ENCODE measurements at places on chromosomes 16 and 17.

- no peak for DNase-seq
Measured at GRCh38 chr17:58911741-58912343, 156.2 kb downstream of the PPM1E start.

DNA sequence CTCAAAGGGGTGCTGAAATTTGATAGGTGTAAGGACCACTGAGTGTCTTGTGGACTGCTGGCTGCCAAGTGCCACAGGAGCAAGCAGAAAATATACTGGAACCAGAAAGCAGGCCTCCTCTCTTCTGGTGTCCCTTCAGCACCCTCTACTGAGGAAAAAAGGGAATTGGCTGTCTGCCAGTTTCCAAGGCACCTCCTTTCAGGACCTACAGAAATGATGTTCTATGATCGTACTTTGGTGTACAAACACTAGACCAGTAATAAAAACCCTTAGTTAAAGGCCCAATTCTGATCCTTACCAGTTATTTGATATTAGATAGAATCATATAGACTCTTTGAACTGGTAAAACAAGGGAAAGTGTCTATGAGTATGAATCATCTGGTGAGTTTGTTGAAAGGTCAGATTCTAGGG, 35.8 kb upstream of the BCAS3 start:
- DNase-seq, result peak; percentile 75

DNA sequence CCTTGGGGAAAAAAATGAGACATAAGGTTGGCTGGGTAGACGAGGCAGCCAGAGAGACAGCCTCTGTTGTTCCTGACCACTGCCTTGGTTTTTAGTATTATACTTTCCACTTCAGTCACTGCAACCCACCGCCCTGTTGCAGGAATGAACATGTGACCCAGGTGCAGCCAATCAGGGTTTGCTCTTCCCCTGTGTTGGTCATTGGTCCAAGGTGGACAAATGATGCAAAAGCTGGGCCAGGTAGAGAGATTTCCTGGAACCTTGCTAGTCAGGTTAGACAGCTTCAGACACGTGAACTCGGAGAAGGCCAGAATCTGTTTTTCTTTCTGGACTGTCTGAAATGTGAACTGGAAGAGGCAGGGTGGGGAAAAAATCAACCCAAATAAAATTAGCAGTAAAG, 452.4 kb upstream of the RBFOX1 start:
- DNase-seq, result no peak

DNA sequence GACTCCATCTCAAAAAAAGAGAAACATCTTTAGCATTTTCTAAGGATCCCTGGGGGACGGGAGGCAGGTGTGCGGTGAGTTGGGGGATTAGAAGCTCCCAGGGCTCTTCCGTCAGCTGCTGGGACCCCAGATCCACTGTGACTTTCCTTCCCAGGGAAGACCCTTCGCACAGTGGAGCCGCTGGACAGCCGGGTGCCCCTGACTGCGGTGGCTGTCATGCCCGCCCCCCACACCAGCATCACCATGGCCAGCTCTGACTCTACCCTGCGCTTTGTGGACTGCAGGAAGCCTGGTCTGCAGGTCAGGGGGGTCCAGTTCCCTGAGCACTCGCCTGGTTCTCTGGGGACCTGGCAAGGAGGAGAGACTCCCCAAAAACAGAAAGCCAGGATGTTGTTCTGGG, 7.3 kb upstream of the SERPINF2 start:
- DNase-seq, result no peak

DNA sequence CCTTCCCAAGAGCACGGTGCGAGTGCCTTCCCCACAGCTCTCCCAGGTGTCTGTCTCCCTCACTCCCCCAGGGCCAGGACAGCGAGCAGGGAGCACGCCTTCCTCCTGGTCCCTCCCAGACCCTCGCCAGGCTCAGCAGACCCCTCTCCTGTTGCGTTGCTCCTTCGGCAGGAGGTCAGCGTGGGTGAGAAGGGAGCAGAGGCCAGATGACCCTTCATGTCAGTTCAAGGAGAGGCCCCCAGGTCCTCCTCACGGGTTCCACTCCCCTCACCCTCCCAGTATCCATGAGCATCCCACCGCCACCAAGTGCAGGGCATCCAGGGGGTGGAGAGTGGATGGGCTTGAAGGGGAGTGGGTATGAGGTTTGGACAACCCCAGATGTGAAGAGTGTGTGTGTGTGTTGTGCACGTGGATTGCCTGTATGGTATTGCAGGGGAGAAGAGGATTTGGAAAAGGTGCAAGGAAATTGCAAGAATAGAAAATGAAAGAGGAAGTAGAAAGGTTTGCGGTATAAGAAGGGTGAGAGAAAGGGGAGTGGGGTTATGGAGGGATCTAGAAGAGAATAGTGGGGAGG, 17.7 kb downstream of the SGCA start:
- no peak for DNase-seq

- no peak for DNase-seq
Measured at GRCh38 chr17:48545539-48545938, 630 bp upstream of the HOXB2 start.

GRCh38 chr16:61544165-61544564, 492.1 kb downstream of the CDH8 start:
- DNase-seq, result no peak

- DNase-seq, result no peak
Measured at GRCh38 chr17:61323003-61323908, 76.4 kb upstream of the TBX2 start.

DNA sequence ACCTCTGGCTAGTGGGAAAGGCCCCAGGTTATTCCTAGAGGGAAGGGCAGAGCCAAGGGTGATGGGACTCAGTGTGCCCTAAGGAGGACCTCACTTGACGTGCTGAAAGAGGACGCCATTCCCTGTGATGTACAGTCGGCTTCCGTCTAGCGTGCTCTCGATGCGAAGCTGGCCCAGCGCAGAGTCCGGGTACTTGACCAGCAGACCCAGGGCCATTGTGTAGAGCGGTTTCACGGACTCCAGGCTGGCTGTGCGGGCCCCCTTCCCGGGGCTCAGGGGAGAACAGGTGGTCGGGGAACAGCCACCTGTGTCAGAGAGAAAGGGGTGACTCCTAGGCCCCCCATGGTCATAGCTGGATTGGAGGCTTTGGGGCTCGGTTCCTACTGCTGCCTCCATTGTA, 19.9 kb downstream of the PLEKHG4 start:
- peak; percentile 8 for DNase-seq

DNA sequence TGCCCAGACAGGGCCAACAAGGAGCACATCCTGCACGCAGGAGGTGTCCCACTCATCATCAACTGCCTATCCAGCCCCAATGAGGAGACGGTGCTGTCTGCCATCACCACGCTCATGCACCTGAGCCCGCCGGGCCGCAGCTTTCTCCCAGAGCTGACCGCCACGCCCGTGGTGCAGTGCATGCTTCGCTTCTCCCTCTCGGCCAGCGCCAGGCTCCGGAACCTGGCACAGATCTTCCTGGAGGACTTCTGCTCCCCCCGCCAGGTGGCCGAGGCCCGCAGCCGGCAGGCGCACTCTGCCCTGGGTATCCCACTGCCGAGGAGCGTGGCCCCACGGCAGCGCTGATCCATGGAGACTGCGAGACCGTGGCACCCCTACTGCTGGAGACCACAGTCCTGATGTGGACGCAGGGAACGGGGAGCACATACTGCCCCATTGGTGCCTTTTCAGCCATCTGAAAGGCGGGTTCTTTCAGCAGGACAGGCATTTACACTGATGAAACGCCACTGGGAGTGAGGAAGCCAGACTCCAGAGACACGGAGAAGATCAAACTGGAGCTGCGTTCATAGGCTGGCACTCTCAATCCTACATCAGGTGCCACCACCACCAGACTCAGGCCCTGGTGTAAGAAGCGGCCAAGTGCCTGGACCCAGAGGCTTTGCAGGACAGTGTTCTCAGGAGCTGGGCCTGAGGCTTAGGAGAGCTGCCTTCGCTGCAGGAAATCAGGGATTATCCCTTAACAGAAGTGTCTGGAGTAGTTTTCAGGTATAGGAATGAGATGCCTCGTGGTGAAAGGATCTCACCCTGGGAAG, 2.6 kb downstream of the NT5C start:
- DNase-seq, result no peak

DNA sequence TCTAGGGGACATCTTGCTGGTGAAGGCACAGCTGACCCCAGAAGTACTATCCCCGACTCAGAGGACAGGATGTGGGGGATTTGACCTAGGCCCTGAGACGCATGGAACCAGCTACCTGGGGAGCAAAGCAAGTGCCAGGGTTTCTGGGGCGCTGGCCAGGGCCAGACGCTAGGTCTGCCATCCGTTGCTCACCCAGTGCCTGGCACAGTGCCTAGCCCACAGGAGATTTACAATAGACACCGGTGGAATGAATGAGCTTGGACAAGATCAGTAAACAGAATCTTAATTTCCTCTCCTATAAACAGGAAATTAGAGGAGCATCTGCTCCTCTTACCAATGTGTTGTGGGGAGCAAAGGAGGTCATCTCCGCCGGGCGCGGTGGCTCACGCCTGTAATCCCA, 5.0 kb downstream of the RPRML start:
- DNase-seq, result no peak

DNA sequence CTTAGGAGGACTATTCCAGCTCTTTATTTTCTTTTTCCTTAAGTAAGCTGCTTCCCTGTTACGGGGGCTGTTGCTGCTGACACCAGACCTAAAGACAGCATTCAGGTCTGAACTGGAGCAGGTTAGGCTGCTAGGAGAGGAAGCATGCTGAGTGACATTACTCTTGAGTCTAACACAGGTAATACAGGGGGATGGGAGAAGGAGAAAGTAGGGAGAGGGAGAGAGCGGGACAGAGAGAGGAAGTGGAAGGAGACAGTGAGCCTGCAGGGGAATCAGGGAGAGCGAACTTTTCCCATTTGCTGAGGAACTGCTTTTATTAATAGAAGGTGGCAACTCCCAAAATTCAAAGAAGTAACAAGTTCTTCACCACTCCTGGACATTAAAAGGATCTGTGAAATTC, 130.9 kb downstream of the PARN start:
- DNase-seq, result no peak

DNA sequence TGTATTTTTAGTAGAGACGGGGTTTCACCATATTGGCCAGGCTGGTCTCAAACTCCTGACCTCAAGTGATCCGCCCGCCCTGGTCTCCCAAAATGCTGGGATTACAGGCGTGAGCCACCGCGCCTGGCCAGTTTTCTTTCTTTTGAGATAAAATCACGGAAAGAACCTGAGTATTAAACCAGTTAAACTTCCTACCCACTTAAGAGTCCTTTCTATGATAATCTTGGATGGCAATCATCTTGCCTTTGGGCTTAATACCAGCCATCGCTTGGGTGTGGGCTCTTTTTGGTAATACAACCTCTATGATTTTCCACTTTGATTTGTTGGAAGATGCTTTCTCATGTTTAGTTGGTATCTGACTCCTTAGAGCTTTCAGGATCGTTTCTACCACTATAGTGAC, 24.0 kb downstream of the PITPNC1 start:
- DNase-seq, result no peak

DNA sequence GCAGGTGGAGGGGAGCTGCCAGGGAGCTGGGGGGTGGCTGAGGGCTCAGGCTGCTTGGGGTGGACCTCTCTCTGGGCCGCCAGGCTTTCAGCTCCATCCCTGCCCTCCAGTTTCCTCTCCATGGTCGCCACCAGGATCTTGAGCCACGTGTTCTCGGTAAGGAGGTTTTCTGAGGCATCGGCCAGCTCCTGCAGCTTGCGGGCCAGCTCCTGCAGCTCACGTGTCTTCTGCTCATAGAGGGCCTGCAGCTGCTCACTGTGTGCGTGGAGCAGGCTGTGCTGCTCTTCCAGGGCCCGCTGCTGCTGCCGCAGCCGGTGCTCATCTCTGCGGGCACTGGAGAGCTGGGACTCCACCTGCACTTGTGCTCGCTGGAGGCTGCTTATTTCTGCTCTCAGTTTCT, 11.0 kb downstream of the SNN start:
- no peak for DNase-seq

- DNase-seq, result no peak
Measured at GRCh38 chr16:3646348-3646920, 8.1 kb upstream of the DNASE1 start.

DNA sequence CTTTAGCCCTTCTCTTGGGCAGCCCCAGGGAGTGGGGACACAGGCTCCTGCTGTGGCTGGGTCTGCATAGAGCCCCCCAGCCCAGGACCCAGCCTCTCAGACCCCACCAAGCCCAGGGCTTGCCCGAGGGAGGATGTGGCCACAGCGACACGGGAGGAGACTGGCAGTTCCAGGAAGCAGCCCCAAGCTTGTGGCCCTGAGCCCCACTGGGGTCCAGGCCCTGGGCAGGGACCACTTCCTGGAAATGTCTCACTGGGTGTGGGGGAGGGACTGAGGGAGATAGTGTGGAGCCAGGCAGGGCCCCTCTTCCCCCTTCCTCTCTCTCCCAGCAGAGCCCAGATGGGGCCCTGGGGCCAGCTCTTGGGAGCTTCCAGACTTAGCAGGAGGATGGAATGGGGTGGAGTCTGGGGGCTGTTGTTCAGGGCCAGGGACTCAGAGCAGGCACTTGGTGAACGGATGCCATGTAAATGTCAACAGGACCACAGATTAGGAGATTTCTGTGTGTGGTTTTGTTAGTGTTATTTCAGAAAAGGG, 35.3 kb downstream of the ADGRG5 start:
- peak; percentile 55 for DNase-seq

- DNase-seq, result no peak
Measured at GRCh38 chr17:77579682-77580081, 378.8 kb upstream of the TNRC6C start.

DNA sequence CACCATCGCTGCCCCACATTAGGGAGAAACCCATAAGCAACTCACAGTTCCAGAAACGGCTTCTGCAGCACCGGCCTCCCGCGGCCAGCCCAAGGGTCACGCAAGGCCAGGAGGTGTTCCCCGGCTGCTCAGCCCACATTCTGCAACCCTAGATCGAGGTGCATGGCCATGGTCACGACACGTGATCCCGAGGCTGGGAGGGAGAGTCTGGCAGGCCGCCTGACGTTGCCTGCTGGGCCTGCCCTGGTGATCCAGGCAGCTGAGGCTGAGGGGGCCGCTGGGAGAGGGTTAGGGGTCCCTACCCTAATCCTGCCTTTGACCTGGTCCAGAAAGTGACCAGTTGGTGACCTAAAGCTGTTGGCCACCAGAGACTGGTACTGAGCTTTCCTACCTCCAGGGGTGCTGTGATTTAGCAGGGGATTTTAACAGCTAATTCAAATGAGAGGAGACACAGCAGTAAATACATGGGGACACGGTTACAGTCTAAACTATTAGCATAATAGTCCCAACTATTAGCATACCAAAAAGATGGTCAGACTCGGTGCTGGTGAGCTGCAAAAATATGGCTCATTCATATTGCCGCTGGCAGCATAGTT, 97.4 kb upstream of the CIBAR2 start:
- DNase-seq, result no peak

DNA sequence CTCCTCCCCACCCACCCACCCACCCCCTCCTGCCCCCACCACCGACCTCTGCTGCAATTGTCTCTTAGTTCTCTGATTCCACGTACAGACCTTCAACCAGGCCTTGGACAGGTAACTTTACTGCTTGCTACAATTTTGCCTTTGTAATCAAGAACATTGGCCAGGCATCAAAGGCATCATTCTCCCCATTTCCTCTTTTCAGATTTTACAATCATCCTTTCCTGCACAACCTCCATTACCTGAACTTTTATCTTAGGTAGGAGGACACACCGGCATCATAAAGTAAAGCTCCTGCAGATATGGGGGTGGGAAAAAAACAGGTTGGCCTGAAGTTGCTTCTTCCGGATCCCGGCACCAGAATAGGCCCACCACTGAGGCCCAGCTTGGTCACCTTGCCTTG, 25.7 kb upstream of the SUPT4H1 start:
- no peak for DNase-seq

GRCh38 chr17:63694229-63694949, 5.5 kb downstream of the LIMD2 start:
- peak; percentile 84 for DNase-seq

Data from SK-N-SH (cell line).